ENCODE measurements at places on chromosomes 11 and 22.

DNA sequence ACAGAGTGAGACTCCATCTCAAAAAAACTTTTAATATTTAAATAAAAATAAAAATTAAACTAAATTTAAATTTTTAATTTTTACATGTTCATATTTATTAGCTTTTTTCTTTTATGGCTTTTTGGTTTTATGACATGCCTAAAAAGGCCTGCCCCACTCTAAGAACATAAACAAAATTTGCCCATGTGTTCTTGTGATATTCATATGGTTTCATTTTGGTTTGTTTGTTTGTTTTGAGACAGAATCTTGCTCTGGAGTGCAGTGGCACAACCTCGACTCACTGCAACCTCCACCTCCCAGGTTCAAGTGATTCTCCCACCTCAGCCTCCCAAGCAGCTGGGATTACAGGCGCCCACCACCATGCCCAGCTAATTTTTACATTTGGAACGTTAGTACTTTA lies 27.7 kb downstream of the SUSD2 start:
- no peak for DNase-seq

DNA sequence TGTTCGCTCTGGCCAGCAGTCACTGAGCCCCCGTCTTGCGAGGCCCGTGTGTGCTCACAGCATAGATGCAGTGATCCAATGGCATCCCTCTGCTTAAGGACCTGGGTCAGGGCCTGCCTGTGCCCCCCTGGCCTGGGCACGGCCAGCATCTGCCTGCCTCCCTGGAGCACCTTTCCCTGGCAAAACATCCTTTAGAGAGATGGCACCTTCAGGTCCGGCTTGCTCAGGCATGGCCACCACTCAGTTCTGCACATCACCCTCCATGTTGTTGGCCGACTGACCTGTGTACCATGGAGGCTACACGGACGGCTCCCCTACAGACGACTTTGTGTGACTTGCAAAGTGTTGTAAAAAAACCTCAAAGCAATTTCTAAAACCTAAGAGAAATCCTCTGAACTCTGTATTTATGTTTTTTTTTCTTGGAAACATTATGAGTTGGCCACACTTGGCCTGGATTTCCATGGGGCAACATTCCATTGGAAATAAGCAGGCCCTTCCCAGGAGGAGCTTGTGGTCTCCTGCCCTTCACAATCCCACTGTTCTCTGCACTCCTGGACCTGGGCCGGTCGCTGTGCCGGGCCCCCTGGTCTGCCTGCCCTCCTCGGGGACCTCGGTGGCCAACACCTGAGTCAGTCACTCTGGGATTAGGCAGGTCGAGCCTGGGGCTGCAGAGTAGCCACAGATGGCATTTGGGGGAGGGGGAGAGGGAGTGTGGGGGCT lies 592.4 kb downstream of the TBC1D22A start:
- DNase-seq = no peak

- DNase-seq = no peak
These were observed 34.4 kb upstream of the RCN1 start for GRCh38 chr11:32056438-32056837.

DNA sequence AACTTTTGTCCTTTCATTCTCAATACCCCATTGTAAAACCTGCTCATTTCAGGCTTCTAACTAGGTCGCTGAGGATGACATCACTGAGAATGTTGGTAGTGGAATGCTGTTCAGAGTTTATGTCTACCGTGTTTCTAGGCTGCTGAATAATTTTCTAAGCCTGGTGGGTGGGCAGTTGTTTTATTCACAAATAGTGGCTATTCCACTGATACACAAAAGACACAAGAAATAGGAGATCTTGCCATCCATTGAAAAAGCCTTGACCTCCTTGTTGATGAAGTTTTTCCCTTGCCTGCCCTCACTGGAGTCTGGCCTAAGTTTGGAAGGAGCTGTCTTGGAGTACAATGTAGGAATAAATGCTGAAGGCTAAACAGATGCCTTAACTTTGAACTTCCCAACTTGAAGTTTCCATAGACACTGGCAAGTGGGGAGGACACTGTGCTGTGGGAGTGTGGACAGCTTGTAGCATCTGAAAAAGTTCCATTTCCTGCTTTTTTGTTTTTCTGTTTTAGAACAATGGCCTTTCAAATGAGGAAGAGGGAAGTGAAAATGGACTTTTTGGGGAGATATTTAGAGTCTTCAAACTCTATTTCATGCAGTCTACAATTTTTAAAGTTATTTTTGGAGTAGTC lies 59.2 kb downstream of the TRIM44 start:
- no peak for DNase-seq

DNA sequence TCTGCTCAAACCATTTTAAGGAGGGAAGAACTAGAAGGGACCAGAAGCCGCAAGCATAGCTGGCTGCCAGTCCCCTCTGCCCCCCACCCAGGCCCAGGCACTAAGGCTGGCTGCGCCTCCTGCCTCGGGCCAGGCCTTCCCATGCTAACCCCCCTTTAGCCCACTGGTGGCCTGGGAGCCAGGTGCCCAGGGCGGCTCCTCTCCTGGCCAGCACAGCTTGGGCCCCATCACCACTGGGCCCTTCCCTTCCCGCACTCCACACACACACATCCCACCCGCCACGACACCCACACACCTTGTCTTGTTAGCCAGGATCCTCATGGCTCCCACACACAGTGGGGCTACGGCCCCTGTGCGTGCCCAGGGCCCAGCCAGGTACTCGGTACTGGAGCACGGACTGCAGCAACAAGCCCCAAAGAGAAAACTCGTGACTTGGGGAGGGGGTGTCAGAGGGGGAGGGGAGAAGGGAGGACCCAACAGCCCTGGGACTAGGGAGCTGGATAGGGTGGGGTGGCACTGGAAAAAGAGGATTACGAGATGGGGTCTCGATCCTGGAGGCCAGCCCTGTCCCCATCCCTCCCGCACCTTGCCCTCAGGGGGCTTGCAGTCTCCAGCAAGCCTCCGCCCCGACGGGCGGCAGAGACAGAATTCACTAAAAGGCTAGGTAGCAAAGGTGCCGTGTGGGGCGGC lies 16.0 kb downstream of the BCL9L start:
- no peak for DNase-seq

Measured in cortex of kidney (tissue), 1 donor.